Activated naive CD4-positive, alpha-beta T cell treated with anti-CD3 and anti-CD28 coated beads, Interleukin-2, amount 50 U/mL, for 16 hours (primary cell): ENCODE measurements at places on chromosomes 6 and 20.

GRCh38 chr6:71452697-71453370 is 164.2 kb downstream of the OGFRL1 start:
- no peak for DNase-seq

GRCh38 chr6:168886964-168887363 is 366.7 kb downstream of the THBS2 start:
- no peak for DNase-seq

GRCh38 chr6:157695301-157696040 is 127.6 kb upstream of the SNX9 start:
- DNase-seq, result no peak

GRCh38 chr6:81621816-81622395 is 130.6 kb downstream of the TENT5A start:
- no peak for DNase-seq

- DNase-seq, result no peak
Observed at GRCh38 chr6:112227992-112228391, 26.4 kb downstream of the LAMA4 start.

DNA sequence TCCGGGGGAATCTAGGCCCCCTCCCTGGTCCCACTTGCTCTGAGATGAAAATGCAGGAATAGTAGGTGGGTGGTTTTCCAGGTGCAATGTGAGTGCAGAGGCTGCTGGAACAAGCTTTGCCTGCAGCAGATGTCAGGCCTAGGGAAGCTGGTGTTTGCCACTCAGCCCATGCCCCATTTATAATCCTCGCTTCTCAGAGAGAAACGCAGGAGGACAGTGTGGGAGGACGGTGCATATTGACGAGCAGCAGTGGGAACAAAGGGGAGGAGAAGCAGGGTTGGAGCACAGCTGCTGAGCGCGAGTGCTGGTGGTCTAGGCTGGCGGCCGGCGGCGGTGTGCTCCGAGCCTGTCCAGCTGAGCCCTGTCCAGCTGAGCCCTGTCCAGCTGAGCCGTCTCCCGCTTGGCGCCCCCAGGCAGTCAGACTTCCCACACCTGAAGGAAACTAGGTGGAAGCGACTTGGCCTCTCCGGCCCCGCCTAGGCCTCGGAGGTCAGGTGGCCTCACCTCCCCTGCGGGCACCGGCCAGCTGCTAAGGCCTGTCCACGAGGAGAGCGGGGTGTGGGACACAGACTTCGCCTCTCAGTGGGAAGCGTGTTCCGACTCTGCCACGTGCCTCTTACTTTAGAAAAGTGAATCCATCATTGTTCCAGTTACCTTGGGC is 49.7 kb upstream of the FRMD1 start:
- no peak for DNase-seq

GRCh38 chr6:134407791-134408190 is 89.9 kb upstream of the SGK1 start:
- DNase-seq, result no peak

GRCh38 chr6:97816526-97816925 is 533.5 kb upstream of the MMS22L start:
- DNase-seq, result no peak

DNA sequence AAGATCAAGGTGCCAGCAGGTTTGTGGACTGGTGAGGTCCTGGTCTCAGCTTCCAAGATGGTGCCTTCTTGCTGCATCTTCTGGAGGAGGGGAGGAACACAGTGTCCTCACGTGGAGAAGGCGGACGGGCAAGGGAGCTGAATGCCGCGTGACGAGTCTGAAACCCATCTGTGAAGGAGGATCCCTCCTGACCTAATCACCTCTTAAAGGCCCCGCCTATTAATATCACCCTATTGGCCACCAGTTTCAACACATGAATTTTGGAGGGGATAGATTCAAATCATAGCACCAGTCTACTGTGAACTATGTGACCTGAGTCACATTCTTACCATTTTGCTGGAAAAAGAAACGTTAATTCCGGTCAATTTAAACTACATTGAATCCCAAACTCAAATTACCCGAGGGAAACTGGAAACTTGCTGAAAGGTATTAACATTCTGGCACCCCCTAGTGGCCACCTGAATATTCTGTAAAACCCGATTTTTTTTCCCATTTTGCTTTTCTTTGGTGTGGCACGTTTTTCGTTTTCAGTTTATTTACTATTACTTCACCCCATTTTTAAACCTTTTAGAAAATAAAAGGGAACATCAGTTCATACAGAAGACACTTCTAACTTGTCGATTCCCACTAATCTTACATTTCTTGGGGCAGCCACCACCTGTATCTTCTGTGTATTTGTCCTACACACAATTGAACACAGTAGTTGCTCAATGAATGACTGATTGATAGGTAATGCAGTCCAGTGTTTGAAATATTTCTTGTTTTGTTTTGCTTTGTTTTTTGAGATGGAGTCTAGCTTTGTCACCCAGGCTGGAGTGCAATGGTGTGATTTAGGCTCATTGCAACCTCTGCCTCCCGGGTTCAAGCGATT is 17.9 kb upstream of the CCDC170 start:
- peak; percentile 30 for DNase-seq

DNA sequence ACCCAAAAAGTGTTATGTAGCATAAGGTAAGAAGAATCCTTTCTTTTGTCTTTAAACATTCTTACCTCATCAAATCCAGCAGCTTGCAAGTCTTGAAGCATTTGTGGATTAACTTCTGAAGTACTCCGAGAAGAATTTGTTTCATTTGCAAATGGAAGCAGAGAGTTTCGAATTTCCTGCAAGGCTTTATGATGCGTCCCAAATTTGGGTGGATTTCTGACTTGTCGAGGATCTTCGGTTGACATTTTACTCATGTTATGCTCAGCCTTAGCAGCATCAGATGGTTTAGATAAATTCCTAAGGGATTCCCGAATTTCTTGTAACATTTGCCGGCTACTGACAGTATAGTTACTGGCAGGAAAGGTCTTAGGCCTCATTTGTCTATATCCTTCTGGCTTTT is 16.2 kb downstream of the LATS1 start:
- DNase-seq, result no peak

GRCh38 chr6:166769648-166770047 is 142.6 kb upstream of the RPS6KA2 start:
- DNase-seq, result no peak

- no peak for DNase-seq
Observed at GRCh38 chr20:54194724-54195438, 13.0 kb upstream of the PFDN4 start.

DNA sequence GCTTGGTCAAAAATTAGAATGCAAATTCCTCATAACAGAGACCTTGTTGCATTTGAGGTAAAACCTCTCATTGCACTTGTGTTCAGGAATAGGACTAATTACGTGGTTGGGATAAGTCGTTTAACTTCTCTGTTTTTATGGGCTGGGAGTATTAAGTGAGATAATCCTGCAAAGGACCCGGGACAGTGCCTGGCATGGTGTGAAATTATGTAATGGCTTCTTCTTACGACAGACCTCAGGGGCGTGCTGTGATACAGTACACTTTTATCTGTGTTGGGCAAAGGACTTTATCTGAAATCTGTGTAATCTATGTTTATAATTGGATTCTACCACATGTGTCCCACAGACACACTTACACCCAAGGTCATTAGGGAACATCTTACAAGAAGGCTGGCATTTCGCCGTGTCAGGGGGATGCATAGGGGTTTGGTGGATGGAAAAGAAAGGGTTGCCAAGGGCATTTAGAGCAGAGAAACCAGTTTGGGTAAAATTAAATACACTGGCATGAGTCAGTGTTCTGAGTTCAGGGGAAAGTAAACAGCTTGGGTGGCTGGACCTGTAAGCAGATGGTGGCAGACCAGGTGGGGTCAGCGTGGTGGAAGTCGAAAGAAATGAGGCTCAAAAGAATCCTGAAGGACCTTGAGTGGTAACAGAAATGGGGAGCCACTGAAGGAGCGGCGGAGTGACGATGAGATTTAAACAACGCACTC is 17.2 kb upstream of the RTF2 start:
- no peak for DNase-seq

GRCh38 chr6:107633680-107634323 is 143.9 kb downstream of the SOBP start:
- DNase-seq, result no peak

DNA sequence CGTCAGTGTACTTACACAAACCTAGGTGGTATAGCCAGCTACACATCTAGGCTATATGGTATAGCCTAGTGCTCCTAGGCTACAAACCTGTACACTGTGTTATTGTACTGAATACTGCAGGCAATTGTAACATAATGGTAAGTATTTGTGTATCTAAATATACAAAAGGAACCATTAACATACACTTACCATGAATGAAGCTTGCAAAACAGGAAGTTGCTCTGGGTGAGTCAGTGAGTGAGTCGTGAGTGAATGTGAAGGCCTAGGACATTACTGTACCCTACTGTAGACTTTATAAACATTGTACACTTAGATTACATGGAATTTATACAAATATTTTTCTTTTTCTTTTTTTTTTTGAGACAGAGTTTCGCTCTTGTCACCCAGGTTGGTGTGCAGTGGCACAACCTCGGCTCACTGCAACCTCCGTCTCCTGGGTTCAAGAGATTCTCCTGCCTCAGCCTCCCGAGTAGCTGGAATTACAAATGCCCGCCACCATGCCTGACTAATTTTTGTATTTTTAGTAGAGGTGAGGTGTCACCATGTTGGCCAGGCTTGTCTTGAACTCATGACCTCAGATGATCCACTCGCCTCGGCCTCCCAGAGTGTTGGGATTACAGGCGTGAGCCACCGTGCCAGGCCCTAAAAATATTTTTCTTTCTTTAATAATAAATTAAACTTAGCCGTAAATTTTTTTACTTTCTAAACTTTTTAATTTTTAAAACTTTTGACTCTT is 15.4 kb upstream of the KIAA1755 start:
- no peak for DNase-seq

GRCh38 chr20:3710011-3710466 is 2.4 kb downstream of the SIGLEC1 start:
- DNase-seq, result no peak

DNA sequence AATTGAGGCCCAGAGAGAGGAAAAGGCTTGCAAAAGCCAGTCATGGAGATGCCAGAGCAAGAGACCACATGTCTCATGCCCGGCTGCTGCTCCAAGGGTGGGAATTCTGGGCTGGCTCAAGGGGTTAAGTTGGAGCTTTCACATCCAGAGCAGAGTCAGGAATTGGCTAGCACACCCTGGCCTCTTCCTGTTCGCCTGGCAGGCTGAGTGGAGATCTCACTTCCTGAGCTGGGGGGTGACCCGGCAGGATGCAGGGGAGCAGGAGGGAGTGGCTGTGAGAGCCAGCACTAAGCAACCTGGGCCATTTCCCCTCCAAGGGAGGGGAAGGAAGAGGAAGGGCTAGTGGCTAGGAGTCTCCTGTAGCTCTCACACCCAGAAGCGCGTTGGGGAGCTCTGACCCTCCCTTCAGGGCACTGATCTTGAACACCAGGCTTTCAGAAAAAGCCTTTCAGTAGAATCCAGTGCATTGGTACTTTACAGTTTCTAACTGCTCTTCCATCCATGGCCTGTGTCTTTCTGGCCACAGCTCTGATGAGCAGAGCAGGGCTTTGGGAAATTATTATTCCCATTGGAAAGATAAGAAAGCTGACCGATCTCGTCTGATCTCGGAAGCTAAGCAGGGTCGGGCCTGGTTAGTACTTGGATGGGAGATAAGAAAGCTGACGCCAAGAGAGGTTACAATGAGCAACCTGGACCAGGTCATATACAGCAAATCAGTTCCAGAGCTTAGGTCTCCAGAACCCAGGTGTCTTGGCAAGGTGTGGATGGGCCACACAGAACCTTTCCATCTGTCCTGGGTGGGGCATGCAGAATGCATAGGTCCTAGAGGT is 2.2 kb upstream of the CCM2L start:
- DNase-seq, result no peak

DNA sequence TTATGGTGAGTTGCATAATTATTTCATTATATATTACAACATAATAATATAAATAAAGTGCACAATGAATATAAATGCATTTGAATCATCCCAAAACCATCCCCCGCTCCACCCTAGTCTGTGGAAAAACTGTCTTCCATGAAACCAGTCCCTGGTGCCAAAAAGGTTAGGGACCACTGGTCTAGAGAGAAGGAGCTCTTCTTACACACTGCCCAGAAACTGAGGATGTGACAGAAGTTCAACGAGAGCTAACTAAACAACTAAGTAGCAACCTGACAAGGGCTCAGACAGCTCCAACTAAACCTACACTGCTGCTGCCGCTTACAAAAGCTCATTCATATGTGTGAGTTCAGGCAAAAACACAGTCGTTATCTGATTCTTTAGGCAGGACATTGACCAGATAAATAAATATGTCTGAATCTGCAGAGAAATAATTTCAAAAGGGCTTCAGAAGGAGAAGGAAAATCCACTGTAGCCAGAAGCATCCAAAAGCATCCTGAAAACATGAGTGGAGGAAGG is 125.9 kb downstream of the ATXN1 start:
- DNase-seq, result no peak

DNA sequence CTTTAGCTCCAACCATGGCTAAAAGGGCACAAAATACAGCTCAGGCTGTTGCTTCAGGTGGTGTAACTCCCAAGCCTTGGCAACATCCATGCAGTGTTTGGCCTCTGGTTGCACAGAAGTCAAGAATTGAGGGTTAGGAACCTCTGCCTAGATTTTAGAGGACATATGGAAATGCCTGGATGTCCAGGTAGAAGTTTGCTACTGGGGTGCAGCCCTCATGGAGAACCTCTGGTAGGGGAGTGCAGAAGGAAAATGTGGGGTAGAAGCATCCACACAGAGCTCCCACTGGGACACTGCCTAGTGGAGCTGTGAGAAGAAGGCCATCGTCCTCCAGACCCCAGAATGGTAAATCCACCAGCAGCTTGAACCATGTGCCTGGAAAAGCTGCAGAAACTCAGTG is 1453.8 kb upstream of the EYS start:
- DNase-seq, result no peak

GRCh38 chr6:40735121-40735520 is 148.0 kb upstream of the LRFN2 start:
- DNase-seq, result no peak

GRCh38 chr6:45991189-45991588 is 24.5 kb downstream of the CLIC5 start:
- no peak for DNase-seq

DNA sequence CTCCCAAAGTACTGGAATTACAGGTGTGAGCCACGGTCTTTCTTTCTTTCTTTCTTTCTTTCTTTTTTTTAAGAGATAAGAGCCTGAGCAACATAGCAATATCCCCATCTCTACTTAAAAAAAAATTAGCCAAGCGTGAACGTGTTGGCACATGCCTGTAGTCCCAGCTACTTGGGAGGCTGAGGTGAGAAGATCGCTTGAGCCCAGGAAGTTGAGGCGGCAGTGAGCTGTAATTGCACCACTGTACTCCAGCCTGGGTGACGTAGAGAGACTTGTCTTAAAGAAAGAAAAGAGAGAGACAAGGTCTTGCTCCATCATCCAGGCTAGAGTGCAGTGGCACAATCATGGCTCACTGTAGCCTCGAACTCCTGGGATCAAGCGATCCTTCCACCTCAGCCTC is 162.0 kb upstream of the MLN start:
- DNase-seq, result no peak

GRCh38 chr6:36280467-36280866 is 10.6 kb downstream of the PNPLA1 start:
- no peak for DNase-seq

- DNase-seq, result no peak
Observed at GRCh38 chr6:75794954-75795739, 46.1 kb downstream of the MYO6 start.

GRCh38 chr20:36676701-36677421 is 30.9 kb upstream of the SLA2 start:
- DNase-seq, result no peak
